Thoracic aorta (tissue), 2 donors: ENCODE measurements at places on chromosomes 5 and 9.

- DNase-seq = no peak
These were observed 58.6 kb downstream of the CEP120 start for GRCh38 chr5:123364441-123365155.

GRCh38 chr9:5425006-5425628 is 12.6 kb downstream of the PLGRKT start:
- DNase-seq = no peak

GRCh38 chr5:159331093-159331973 is 1.0 kb upstream of the IL12B start:
- no peak for DNase-seq

DNA sequence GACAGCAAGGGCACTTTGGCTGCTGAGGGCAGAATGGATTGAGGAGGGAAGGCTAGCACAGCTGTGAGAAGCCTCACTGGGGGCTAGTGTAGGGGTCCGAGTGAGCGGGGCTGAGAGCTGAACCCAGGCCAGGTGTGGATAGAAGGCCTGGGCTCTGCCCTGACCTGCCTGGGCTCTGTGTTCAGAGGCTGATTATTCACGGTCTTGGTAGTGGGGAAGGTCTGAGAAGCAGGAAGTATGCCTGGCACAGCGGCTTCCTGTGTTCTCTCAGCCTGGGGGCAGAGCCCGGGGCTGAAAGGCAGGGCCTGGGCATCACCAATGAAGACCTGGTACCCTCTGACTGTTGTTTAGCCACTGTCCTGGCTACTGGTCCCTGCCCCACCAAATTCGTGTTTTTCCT is 136.4 kb upstream of the TBC1D2 start:
- DNase-seq = no peak

GRCh38 chr5:1038417-1039209 is 30.0 kb downstream of the NKD2 start:
- DNase-seq = no peak

DNA sequence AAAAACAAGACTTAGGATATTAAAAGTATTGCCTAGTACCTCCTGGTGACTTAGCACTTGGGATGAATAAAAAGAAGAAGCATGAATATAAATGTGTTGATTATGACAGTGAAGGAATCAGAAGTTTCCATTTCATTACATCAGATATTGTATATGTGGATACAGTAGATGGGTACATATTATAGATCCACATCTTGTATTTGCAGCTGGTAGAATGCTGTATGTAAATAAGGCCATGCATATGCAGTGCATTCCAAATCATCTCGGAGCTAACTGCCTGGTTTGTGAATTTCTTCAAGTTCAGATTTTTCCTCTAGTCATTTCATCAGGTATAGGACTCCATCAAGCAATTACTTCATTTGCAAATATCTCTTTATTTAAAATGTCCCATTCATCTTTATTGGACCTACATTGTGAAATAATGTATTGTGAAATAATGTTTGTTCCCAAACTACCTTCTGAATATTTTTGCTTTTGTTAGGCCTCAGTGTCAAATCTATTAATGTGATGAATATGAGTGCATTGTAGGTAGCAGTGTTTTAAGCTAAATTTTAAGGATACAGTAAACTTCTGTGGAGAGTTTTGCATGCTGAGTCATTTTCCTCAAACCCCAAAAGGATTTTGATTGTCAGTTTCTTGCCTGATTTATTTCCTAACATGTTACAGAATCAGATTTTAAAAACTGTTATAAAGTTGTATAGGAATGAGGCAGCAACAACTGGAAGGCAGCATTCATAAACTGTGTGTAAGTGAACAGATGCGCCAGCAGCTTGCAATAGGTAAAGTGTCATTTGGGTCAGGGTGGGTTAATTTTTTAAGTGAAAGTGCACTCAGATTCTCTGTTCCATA is 370.8 kb upstream of the RIOK2 start:
- no peak for DNase-seq

- no peak for DNase-seq
These were observed 10.1 kb downstream of the IGFBPL1 start for GRCh38 chr9:38414040-38414723.

- DNase-seq = no peak
These were observed 58.1 kb downstream of the STARD4 start for GRCh38 chr5:111454198-111454622.

- DNase-seq = no peak
These were observed 30.3 kb downstream of the MED27 start for GRCh38 chr9:132049323-132049882.

- DNase-seq = no peak
These were observed 1.1 kb upstream of the APBA1 start for GRCh38 chr9:69673311-69673640.

- DNase-seq = no peak
These were observed 219.7 kb upstream of the CD180 start for GRCh38 chr5:67416133-67416937.

GRCh38 chr5:112586596-112587062 is 151.1 kb upstream of the APC start:
- no peak for DNase-seq

DNA sequence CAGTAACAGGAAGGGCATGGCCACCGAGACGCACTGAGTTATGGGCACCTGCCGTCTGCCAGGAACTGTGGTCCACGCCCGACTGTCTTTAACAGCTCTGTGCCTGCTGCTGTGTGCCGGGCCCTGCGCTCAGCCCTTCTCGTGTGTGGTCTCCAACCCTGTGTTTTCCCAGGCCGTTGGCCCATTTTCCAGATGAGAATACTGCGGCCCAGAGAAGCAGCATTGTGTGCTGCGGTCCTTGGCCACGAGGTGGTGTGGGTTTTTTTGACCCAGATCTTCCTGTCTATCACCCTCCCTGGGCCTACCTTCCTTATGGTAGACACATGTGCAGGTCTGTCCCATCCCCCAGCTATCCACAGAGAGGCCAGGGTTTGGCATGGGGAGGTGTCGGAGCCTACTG is 47.0 kb downstream of the RXRA start:
- no peak for DNase-seq

DNA sequence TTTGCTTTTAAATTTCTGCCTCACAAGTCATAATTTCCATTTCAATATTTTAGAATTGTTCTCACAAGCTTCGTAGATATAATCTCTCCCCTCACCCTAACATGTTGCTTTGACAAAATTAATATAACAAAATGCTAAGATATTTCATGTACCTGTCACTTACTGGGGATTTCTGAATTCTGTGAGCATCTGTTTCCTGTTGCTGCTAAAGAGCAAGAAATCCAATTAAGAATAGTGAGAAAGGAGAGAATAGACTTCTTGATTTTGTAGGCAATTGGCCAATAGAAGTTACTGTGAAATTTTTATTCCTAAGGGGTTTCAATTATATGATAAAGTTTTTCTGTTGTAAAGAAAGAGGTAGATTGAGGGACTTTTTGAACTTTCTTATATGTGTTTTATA is 796.5 kb upstream of the ARRDC3 start:
- no peak for DNase-seq

DNA sequence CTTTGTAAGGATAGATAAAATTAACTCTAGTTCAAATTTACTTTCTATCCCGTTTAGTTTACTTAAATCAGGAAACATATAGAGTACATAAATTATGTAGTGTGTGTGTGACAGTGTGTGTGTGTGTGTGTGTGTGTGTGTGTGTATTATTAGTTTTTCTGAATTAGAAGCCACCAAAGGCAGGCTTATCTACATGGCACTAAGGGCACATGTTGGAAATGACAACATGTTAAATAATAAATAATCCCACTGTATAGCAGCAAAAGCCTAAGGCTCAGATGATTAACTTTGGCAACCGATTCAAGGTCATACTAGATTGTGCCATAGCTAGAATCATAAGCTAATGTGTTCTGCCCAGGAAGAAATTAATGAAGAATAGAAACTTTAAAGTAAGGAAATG is 54.6 kb downstream of the MEGF9 start:
- no peak for DNase-seq

DNA sequence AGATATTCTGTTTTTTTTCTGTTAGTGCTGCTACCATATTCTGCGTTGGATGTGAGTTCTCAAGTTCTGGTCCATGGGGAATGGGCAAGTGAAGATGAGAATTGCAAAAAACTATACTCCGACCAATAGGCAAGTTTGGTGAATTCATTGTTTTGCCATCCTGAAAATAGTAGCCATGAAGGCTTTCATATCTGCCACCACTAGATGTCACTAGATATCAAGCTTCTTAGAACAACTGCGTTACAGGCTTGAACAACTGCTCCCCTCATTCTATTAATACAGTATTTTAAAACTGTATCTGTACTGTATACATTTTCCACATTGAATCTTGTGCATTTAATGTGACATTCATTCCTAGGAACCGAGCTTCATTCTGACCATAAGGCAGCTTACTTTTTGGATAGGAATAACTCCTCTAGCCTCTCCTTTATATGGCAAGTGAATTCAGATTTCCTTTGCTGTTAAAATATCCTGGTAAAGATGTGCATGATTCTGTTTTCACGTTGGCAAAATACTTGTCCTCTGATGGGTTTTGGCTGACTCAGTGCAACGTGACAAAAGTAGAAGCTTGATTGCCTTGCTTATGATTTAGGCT is 163.6 kb downstream of the SREK1 start:
- no peak for DNase-seq

DNA sequence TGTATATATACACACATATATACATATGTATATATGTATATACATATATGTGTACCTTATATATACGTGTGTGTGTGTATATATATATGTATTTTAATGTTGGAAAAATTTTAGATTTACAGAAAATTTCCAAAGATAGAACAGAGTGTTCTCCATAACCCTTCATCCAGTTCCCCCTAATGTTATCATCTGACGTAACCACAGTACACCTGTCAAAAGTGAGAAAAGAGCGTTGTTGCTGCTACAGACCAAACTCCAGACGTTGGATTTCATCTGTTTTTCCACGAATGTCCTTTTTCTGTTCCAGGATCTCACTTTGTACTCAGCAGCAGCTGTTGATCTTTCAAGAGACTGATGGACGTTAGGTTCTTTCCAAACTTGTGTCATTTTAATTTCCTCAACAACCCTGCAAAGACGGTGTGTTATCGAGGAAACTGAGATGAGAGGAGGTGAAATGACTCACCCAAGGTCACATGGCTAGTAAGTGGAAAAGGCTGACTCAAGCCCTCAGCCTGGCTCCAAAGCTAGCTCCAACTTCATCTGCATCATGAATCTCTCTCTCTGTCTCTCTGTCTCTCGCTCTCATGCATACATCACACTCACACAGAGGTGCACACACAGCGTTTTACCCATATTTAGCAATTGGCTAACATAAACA is 17.0 kb upstream of the NTNG2 start:
- DNase-seq = no peak

DNA sequence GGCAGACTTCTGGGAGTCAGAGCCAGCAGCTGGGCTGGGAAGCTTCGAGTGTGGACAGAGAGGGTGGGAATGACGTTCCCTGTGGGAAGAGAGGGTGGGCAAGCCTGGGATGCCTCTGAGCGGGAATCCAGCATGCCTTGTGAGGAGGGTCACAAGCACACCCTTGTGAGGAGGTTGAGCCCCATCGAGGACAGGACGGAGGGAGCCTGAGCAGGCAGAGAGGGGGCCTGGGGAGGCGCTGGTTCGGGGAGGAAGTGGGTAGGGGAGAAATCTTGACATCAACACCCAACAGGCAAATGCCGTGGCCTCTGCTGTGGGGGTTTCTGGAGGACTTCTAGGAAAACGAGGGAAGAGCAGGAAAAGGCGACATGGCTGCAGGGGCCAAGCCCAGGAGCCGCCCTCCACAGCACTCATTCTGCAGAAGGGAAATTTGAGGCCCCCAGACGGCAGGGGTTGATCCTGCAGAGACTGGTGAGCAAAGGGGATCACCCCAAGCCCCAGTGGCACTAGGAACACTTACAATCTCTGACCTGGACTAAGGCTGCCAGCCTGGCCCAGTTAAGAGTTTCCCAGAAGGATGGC is 1.1 kb upstream of the IL13 start:
- no peak for DNase-seq

DNA sequence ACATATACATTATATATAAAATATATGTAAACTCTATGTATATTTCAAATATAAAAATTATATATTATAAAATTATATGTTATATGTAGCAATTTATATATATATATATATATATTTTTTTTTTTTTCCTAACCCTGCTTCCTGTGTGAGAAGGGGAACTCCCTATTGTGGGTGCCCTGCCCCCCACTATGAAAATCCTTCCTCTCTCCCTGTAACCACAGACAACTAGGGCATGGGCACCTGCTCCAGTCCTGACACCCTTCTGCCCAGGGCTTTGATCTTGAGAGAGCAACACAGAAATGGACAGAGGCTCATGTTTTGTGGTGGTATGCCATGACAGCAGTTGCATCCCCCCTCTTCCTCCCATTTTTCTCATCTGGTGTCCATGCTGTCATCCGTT is 148.7 kb upstream of the IL12B start:
- no peak for DNase-seq

GRCh38 chr9:75170898-75171360 is 82.6 kb downstream of the OSTF1 start:
- no peak for DNase-seq

- DNase-seq = no peak
These were observed 719 bp downstream of the ARL14EPL start for GRCh38 chr5:116032991-116033390.

DNA sequence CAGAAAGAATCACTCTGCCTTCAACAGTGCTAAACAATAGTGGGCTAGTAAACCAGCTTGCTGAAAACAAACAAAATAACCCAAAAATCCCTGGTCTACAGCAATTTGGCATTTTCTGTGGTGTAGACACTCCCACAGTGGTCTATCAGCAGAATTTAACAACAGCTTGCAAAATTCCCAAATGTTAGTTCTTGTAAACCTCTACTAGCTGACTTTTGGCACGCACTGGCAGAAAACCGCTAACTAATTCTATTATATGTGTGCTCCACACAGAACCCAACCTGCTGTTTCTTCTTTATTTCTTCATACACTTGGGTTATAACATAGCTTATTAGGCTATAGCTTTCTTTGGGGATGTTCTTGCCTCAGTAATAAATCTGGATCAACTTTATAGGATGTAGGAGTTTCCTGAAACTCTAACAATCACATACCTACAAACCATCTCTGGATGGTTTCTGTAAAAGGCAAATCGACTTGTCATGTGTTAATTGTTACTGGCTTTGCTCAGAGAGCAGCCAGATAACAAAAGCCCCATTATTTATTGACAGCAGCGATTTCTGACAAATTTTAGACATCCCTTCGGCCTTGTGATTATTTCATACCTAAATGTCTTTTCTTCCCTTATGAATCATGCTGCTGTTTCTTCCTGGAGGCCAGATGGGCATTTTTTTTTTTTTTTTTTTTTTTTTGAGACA is 82.7 kb upstream of the NAA35 start:
- DNase-seq = no peak

DNA sequence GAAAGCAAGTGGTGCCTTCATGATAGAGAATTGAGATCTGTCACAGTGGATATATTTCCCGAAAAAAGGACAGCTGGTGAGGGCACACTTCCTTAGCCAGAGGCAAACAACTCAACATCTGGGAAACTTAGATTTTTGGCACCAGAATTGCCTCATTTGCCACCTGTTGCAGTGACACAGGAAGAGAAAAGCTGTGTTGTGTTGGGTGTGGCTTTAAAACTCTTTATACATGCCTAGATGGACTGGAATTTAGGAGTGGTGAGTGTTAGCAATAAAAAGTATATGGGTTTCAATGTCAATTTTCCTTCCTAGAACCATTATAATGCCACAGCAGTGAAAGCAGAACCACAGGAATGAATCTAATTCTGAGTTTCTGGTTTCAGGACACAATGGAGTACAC is 62.6 kb upstream of the CEMIP2 start:
- DNase-seq = no peak
